ENCODE measurements at places on chromosomes 4 and X. TPM values are rescaled to one million over a fixed set of nuclear protein-coding genes. Genes with fewer than 3 reads are reported as not detected.
A peak's percentile ranks its signal among the peaks of the same experiment; 100 is the strongest.

DNA sequence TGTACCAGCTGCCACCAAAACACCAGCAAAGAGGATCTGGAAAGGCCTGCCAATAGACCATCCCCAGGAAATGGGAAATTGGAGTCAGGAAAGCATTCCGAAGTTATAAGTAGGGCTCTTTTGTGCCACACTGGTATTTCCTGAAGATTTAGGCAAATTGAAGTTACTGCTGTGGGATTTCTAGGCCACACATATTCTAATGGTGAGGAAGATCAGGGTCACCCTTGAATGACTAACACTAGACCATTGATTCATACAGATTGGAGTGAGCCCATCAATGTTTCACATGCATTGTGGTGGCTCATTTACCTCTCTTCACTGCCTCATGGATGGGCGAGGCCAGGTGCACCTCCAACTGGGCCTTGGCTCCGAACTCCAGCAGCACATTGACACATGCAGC, 22.6 kb downstream of the ASB11 start:
- no peak for DNase-seq
- H3K36me3 ChIP-seq, result no peaks in the 10 kb centered on the region
- no peak overlapping the region for H3K27ac ChIP-seq
- no peaks in the 10 kb centered on the region for H3K27me3 ChIP-seq
- H3K4me3 ChIP-seq, result no peak overlapping the region
- H3K4me1 ChIP-seq, result no peaks in the 10 kb centered on the region

GRCh38 chr4:124060261-124060918, 652.1 kb downstream of the ANKRD50 start:
- no peak overlapping the region for H3K4me3 ChIP-seq
- peaks cover 6% of the 10 kb centered on the region for H3K4me1 ChIP-seq
- no peaks in the 10 kb centered on the region for H3K27me3 ChIP-seq
- H3K36me3 ChIP-seq, result no peaks in the 10 kb centered on the region

DNA sequence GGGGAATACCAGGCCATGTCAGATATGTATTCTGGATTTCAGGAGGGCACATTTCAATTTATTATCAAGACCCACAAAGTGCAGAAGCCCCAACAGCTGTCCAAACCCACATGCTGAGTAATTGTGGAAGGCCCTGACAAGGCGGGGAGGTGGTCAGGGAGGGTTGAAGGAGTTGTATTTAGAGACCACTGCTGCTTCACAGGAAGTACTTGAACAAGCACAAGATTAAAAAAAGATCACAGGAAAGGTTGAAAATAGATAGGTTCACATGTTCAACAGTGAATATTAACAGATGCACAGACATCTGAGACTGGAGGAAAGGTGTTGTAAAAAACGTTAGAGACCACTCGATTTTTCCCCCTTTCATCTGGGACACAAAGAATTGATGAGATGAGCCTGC, 17.9 kb downstream of the ATP8A1 start:
- no peaks in the 10 kb centered on the region for H3K4me1 ChIP-seq
- H3K4me3 ChIP-seq, result no peak overlapping the region
- H3K27me3 ChIP-seq, result no peaks in the 10 kb centered on the region
- no peak for DNase-seq

SYP gene
- total RNA-seq, result 3.0 TPM

DNA sequence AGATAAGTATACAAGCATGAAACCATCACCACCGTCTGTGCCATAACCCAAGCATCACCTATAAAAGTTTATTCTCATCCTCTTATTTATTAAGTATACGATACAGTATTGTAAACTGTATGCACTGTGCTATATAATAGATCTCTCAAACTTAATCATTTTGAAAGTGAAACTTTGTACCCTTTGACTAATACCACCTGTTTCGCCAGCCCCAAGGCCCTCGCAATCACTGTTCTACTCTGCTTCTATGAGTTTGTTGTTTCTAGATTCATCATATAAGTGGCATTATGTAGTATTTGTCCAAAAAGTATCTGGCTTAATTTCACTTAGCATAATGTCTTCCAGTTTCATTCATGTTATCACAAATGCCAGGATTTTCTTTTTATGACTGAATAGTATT, 72.1 kb upstream of the DOCK11 start:
- no peak for DNase-seq
- no peaks in the 10 kb centered on the region for H3K4me1 ChIP-seq
- no peak overlapping the region for H3K27ac ChIP-seq
- H3K36me3 ChIP-seq, result no peaks in the 10 kb centered on the region
- no peaks in the 10 kb centered on the region for H3K27me3 ChIP-seq

BEX2 gene
- 13.1 TPM for total RNA-seq

FMR1NB gene
- not detected for total RNA-seq

- H3K27ac ChIP-seq, result no peak overlapping the region
- H3K4me1 ChIP-seq, result no peaks in the 10 kb centered on the region
- no peak for DNase-seq
Measured at GRCh38 chr4:152424396-152424795, 111.5 kb downstream of the FBXW7 start.

GRCh38 chr4:37675587-37676290, 10.4 kb downstream of the RELL1 start:
- no peaks in the 10 kb centered on the region for H3K27me3 ChIP-seq
- no peak for DNase-seq
- no peaks in the 10 kb centered on the region for H3K36me3 ChIP-seq
- peak overlapping the region; percentile 53 for H3K27ac ChIP-seq
- H3K4me1 ChIP-seq, result peaks cover 5% of the 10 kb centered on the region

CENPVL3 gene
- not detected for total RNA-seq

GPC4 gene
- total RNA-seq, result 8.8 TPM

GRCh38 chr4:80180743-80181142, 16.6 kb upstream of the PRDM8 start:
- H3K27me3 ChIP-seq, result peaks cover 9% of the 10 kb centered on the region
- DNase-seq, result no peak
- no peaks in the 10 kb centered on the region for H3K4me1 ChIP-seq
- no peaks in the 10 kb centered on the region for H3K36me3 ChIP-seq

USP26 gene
- total RNA-seq, result not detected

GRCh38 chrX:123188081-123188480, 4.0 kb downstream of the GRIA3 start:
- H3K27me3 ChIP-seq, result no peaks in the 10 kb centered on the region
- H3K36me3 ChIP-seq, result no peaks in the 10 kb centered on the region
- no peaks in the 10 kb centered on the region for H3K4me1 ChIP-seq

- no peaks in the 10 kb centered on the region for H3K36me3 ChIP-seq
- H3K4me1 ChIP-seq, result peaks cover 15% of the 10 kb centered on the region
- DNase-seq, result no peak
Measured at GRCh38 chr4:40564004-40564403, 65.7 kb downstream of the RBM47 start.

- no peak for DNase-seq
- no peak overlapping the region for H3K27ac ChIP-seq
- H3K36me3 ChIP-seq, result no peaks in the 10 kb centered on the region
- no peaks in the 10 kb centered on the region for H3K27me3 ChIP-seq
- no peaks in the 10 kb centered on the region for H3K4me1 ChIP-seq
Measured at GRCh38 chrX:109840585-109840984, 107.5 kb upstream of the ACSL4 start.

DNA sequence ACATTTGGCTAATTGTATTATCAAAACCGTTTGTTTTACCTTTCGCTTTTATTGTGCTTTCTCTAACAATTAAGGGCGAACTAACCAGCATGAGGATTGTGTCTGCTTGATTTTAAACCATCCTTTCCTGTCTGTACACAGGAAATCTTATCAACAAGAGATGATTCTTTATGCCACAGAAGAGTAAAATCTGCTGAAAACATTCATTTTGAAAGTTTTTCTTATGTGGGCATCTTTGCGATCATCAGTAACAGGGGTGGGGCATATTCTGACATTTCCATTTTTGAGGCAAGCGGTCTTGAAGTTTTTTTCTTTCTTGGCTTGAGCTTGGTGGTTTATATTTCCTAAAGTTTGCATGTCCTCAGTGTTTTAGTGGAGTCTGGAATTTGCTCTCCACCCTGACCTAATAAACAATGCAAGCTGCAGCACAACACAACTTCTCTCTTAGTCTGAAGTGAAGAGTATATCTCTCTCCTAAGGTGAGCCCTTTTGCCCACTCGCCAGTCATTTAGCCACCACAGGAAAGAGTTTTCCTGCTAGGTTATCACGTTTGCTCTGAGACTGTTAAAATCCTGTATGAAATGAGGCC, 26.6 kb downstream of the NFKB1 start:
- no peak overlapping the region for H3K4me3 ChIP-seq
- H3K36me3 ChIP-seq, result no peaks in the 10 kb centered on the region
- H3K27me3 ChIP-seq, result no peaks in the 10 kb centered on the region

DNA sequence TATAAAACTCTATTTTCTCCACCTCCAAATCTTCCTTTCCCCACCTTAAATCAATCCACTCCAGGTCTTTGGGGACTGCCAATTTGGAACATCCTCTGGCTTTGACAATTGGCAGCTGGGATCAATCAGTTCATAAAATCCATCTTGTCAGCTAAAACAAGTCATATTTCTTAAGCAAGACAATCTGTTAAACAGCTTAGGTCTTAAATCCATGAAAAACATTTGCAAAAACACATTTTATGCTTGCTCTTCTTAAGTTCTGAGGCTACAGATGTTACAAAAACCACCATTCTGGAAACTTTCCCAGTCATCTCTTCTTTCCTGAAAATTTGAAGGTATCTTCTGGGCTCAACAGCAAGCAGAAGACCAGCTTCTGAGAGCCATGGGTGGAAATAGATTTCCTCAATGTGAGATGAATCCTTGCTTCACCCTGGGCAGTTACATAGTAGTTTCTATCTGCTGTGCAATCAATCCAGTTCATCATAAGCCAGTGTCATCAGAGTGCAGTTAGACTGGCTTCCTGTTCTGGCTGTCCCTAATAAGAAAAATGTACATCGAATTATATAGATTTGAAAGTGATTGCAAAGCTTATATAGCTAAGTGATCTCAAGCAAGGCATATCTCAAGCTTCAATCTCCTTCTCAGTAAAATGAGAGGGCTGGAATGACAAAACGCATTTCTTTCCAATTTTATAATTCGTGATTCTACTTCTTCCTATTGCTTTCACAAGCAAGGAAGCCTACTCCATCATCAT, 402.7 kb upstream of the INTU start:
- no peaks in the 10 kb centered on the region for H3K4me1 ChIP-seq
- no peaks in the 10 kb centered on the region for H3K36me3 ChIP-seq
- no peak overlapping the region for H3K27ac ChIP-seq
- no peak overlapping the region for H3K4me3 ChIP-seq
- no peak for DNase-seq

DNA sequence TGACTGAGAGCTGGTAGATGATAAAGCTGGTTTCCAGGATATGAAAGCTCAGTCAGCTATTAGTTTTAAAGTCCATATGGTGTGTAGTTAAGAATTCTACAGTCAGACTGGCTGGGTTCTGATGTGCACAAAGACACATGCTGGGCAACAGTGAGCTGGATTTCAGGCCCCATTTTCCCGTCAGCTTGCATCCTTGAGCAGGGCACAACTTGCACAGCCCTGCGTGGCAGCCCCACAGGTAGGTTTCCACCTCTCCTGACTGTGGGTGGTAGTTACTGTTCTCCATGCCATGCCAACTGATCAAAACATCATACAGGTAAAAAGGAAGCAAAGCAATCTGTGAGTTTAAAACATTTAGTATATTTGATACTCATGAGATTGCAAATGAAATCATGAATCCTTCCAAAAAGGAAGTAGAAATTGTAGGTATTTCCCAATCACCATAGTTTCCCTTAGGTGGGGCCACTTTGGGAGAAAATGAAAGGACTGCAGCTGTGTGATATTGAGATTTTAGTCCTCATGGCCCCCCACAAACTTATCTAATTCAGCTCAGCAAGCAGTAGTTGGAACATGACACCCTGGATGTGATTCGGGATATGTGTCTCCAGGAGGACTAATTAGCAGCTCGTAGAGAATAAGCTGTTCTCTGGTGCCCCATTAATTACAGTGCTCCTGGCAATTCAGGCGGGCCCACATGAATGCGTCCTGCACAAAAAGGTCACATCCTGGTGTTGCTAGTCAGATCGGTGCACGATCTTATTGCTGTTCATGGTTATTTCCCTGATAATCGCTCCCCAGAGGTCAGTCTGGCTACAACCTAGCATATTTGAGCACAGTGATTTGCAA, 42.4 kb upstream of the NOCT start:
- no peaks in the 10 kb centered on the region for H3K4me1 ChIP-seq
- no peak for DNase-seq
- H3K27ac ChIP-seq, result no peak overlapping the region
- H3K36me3 ChIP-seq, result no peaks in the 10 kb centered on the region
- H3K27me3 ChIP-seq, result no peaks in the 10 kb centered on the region

COL25A1 gene
- total RNA-seq, result 0.16 TPM

DUSP21 gene
- not detected for total RNA-seq

DNA sequence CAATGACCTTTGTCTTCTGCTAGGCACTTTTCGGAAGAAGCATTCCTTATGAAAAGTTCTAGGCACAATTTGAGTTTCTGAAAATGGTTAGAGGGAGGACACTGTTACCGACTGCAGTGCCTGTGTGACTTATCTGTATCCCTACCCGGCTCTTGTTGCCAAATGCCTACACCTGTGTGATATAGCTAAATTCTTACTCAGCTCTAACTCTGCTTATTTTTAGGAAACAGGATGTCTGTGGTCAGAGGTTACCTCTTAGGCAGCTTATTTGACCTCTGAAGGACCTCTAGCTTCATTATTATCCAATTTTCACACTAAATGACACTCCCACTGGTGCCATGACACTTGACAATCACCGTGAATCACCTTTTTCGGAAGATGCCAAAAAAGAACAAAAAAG, 561.1 kb upstream of the SMIM31 start:
- H3K27me3 ChIP-seq, result no peaks in the 10 kb centered on the region
- H3K36me3 ChIP-seq, result no peaks in the 10 kb centered on the region
- no peak overlapping the region for H3K4me3 ChIP-seq
- DNase-seq, result no peak
- H3K27ac ChIP-seq, result no peak overlapping the region

AFM gene
- total RNA-seq, result 0.14 TPM

DNA sequence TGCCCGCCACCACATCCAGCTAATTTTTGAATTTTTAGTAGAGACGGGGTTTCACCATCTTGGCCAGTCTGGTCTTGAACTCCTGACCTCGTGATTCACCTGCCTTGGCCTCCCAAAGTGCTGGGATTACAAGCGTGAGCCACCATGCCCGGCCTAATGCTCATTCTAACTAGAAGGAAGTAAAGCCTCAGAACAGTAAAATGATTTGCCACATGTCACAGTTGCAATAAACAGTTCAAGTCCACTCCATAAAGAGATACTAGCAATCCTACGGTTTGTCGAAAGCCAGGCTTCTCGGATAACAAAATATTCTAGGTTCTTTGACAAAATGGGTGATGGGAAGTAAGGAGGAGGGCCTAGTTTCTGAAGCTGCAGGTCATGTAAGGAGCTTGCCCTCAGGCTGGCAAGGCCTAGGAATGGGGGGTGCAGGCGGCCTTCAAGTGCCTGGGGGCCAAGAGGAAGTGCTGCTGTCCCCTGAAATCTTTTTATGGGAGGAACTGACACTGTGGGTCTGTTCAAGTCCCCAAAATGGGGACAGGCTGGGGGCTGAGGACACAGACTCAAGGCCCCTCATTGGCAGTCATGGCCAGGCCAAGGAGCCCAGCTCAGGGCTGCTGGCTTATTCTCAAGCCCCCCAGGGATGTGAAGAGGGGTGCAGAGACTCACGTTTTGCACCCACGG, 31.8 kb upstream of the ACSL1 start:
- H3K36me3 ChIP-seq, result no peaks in the 10 kb centered on the region
- H3K27me3 ChIP-seq, result no peaks in the 10 kb centered on the region
- H3K4me3 ChIP-seq, result no peak overlapping the region
- no peak for DNase-seq
- H3K27ac ChIP-seq, result no peak overlapping the region
- H3K4me1 ChIP-seq, result no peaks in the 10 kb centered on the region

GRCh38 chr4:47499700-47500099, 14.6 kb downstream of the ATP10D start:
- DNase-seq, result no peak
- no peak overlapping the region for H3K4me3 ChIP-seq
- no peaks in the 10 kb centered on the region for H3K27me3 ChIP-seq
- H3K4me1 ChIP-seq, result no peaks in the 10 kb centered on the region
- H3K27ac ChIP-seq, result no peak overlapping the region
- H3K36me3 ChIP-seq, result no peaks in the 10 kb centered on the region
